Esophagus muscularis mucosa (tissue), 4 donors: ENCODE measurements at places on chromosomes 6 and 20. TPM values are rescaled to one million over a fixed set of nuclear protein-coding genes. Genes with fewer than 3 reads are reported as not detected.

- no peak for DNase-seq
Observed at GRCh38 chr20:57573242-57573641, 12.3 kb downstream of the PCK1 start.

- no peak for DNase-seq
Observed at GRCh38 chr6:142797159-142797558, 147.8 kb downstream of the HIVEP2 start.

DNA sequence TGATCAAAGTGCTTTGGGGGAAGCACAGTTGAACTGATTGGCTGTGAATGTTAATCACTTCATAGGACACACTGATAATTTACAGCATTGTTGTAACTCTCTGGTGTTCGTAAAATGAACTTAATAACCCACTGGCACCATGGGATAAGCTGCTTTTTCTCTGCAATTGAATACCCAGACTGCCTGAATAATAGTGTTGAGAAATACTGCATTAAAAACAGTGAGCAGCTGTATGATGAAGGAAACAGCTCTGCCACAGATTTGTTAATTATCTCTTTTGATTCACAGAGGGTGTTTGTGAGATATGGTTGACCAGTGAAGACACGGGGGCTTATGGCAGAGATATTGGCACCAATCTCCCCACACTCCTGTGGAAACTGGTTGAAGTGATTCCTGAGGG is 420.9 kb downstream of the CDKAL1 start:
- DNase-seq, result no peak

GRCh38 chr20:16098890-16099639 is 474.2 kb downstream of the KIF16B start:
- no peak for DNase-seq

DNA sequence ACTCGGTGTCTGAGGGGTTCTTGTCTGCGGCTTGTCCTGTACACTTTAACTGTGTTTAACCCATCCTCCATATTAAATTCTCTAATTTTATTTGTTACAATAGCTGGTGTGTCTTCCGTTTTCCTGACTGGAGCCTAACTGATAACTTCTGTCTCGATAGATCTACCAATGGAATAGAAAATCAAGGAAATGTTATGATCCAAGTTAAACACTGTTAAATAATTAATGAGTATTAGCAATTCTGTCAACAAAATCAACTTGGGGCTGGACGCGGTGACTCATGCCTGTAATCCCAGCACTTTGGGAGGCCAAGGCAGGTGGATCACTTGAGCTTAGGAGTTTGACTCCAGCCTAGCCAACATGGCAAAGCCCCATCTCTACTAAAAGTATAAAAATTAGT is 81.7 kb downstream of the DNAH8 start:
- DNase-seq, result no peak

GRCh38 chr20:59082077-59082740 is 39.6 kb upstream of the PRELID3B start:
- no peak for DNase-seq

GRCh38 chr6:2959909-2960719 is 11.3 kb downstream of the SERPINB6 start:
- DNase-seq, result no peak

DNA sequence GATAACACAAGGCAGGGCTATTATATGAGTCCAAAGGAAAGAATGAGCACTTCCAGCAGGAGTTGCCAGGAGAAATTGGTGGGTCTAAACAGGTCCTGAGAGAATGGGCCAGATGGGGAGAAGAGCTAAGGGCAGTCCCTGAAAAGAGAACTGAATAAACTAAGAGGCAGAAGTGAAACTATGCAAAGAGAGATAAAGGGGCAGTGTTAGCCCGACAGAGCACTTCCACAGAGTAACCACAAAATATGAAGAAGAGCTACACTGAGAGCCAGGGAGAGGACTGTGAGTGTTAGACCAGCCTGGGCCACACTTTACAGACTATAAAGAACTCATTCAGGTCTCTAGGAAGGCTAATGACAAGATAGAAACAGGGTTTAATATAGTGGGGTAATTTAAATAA is 43.8 kb downstream of the RALGAPA2 start:
- no peak for DNase-seq

DNA sequence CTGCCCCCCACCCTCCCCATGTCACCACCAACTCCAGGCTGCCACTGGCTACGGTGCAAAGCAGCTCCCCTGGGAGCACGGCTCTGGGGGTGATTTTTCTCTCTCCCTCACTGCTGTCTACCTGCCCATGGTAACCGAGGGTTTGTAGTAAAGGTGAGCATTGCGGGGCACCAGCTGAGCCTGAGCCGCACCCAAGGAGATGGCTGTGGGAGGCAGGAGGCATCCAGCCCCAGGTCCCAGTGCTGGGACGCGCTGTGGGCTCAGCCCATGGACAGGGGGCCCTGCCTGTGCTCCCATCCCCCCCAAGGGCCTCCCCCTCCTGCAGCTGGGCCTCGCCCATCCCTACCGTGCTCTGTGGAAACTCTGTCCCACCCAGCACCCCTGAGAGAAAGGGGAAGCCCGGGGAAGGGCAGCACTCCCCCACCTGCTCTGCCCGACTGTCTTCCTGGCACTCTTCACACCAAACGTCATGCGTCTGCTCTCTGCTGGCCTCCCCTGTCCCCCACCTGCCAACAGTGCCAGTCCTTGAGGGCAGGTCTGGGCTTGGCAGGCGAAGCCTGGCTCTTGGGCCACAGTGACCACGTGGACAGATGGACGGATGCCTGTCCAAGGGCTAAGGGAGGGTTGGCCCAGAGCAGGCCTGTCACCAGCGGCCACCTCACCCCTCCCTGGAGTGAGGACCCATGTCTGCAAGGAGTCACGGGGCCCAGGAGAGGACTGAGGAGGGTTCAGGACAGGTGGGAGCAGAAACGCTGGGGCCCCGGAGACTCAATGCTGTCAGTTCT is 3.8 kb upstream of the CHRNA4 start:
- no peak for DNase-seq

- DNase-seq, result no peak
Observed at GRCh38 chr6:142550310-142551063, 248.7 kb downstream of the ADGRG6 start.

SMOC2 gene
- 112 TPM for total RNA-seq

PET117 gene
- 18.1 TPM for total RNA-seq

AIF1 gene
- total RNA-seq, result 14.1 TPM

PRDM13 gene
- not detected for total RNA-seq

DACT2 gene
- 1.2 TPM for total RNA-seq

EYA4 gene
- total RNA-seq, result 2.1 TPM

LHFPL5 gene
- not detected for total RNA-seq

ADGB gene
- total RNA-seq, result not detected

CAP2 gene
- total RNA-seq, result 55.6 TPM

COL9A3 gene
- total RNA-seq, result 22.4 TPM

SPATS1 gene
- not detected for total RNA-seq
